ENCODE measurements at places on chromosomes 2 and 18.

GRCh38 chr2:133732982-133733900 is 165.0 kb upstream of the NCKAP5 start:
- no peak for DNase-seq

GRCh38 chr2:9763356-9764152 is 79.7 kb upstream of the TAF1B start:
- no peak for DNase-seq

DNA sequence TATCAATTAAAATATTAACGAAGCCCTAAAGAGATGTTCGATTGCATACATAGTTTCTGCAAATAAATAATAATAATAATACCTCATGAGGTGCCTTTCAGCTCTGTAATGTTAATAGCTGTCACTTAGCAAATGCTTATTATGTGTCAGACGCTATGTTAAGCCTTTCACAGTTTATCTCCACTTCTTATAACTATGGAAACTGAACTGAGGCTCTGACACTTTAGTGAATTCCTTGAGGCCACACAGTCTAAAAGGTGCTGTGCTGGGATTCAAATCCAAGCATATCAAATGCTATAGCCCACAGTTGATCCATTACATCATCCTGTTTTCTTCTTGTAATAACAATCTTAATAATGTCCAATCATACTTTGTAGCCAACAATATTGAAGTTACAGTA is 1571.5 kb upstream of the NXPH2 start:
- no peak for DNase-seq

- DNase-seq = no peak
These were observed 513.6 kb downstream of the STK39 start for GRCh38 chr2:167733747-167734146.

- no peak for DNase-seq
These were observed 223.5 kb downstream of the HDAC4 start for GRCh38 chr2:239177325-239177724.

DNA sequence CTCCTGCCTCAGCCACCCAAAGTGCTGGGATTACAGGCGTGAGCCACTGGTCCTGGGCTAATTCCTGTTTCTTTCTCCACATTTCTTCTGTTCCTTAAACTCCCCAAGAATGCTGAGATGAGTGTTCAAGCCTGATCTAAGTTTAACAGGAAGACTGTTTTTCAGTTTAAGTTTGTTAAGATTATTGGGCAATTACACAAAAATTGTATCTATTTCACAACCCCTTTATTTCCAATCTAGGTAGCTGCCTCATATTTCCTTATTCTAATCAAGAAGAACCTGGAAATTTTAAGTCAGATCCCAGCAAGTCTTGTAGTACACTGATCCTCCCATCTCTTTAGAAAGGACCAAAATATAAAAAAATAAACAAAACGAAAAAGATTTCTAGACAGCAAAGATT is 11.7 kb downstream of the SFT2D3 start:
- DNase-seq = no peak

DNA sequence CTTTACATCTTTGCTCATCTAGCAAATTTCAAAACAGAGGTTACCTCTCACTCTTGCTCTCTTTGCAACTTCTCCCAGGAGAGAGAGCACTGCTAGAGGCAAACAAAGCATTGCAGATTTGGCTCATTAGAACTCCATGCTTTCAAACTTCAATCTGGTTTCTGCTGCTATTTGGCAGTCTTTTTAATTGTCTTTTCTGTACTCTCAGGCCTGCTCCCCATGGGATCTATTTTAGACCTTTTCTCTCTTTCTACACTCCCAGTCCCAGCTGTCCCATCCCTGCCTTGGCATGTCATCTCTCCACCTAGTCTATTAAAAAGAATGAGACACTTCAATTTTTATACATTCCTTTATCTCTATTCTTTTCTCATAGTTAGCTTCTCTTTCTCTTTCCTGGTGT is 15.2 kb downstream of the KCNJ3 start:
- DNase-seq = no peak

DNA sequence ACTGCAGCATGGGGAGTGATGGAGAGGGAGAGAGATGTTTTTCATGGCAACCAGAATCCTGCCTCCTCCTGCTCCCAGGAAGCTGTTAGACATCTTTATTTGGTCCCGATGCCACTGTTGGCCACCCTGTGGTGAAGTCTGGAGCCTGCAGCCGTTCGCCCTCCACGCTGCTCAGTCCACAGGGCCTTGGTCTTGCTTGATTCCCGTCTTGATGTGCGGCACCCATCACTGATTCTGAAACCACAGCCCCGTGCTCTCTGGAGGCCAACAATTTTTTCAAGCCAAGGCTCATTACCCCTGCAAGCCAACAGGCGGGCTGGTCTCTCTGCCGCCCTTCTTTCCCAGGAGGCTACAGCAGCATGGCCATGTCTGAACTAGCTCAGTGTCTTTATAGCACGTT is 24.5 kb downstream of the SIGLEC15 start:
- DNase-seq = no peak

GRCh38 chr2:158115202-158115767 is 13.6 kb downstream of the UPP2 start:
- no peak for DNase-seq

- no peak for DNase-seq
These were observed 47.0 kb downstream of the ARMC9 start for GRCh38 chr2:231245249-231246094.
